Stimulated activated CD8-positive, alpha-beta memory T cell treated with anti-CD3 and anti-CD28 coated beads, Interleukin-7, amount 100 ng/mL, for 48 hours (primary cell): ENCODE measurements at places on chromosomes 5 and 9.

DNA sequence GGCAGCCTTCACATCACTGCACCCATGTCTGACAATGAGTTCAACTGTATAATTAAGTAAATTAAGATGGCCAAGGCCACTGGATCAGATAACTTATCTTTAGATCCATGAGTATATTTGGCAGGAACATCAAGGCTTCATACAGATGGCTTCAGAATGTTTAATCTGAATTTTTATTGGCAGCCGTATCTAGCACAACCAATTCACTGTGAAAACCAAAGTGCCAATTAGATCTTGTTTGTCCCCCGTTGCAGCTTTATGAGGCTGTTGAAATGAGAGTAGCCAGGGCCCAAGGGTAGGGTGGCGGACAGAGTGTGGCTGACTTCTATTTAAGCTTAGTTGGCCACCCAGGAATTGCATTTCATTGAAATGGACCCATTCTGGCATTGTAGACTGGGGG, 137.7 kb downstream of the SYK start:
- no peak for DNase-seq

GRCh38 chr5:145118611-145119010, 716.5 kb downstream of the PRELID2 start:
- no peak for DNase-seq

- DNase-seq, result no peak
Observed at GRCh38 chr5:138349852-138350562, 2.5 kb upstream of the KDM3B start.

DNA sequence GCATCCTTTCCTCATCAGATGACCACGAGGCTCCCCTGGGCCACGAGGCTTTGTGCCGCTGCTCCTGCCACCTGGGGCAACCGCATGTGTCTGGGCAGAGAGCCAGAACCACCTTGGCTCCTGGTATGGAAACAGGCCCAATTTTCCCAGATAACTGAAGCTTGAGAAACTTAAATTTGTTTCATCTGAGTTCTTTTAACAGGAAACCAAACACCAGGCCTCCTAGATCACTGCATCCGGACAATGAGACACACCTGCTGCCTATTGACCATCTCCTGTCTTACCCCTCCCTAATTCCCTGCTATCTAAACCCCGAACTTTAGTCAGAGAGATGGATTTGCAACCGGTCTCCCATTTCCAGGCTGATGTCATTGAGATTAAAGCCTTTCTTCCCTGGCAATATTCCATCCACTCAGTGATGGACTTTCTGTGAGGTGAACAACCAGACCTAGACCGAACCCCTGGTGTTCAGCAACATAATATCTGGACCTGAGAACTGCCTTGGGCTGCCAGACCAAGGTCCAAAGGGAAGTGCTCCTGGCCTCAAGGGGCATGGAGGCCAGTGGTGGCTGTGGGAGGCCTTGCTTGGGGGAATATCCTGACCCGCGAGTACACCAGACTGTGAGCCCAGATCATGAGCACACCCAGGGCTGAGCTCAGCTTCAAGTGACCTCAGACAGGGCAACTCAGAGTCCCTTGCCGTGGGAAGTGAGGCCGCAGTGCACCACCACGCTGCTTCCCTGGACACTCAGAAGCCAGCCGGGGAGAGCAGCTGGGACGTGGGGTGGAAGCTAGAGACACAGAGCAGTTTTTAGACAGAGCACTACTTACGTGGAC, 199.7 kb downstream of the HSPA4 start:
- no peak for DNase-seq

DNA sequence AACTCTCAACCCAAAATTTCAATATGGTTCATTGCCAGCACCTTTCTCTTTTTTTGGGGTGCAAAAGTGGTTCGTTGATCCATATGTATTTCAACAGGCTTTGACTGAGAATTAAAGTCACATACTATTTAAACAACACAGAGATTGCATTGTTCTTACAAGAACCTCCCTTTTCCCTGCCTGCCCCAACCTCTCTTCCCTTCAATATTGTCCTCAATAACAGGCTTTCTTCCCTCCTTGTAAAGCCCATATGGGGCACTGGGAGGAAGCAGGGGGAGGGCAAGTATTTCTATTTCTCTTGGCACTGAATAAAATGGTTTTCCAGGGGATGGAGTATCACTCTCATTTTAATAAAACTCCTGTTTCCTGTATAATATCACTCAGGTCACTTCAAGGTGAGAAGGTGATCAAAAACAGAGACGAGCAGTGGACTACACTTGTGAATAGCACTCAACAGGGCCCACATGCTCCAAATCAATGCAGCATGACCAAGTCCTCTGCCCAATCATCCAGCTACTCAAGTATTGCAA, 65.1 kb downstream of the EFNA5 start:
- DNase-seq, result no peak

DNA sequence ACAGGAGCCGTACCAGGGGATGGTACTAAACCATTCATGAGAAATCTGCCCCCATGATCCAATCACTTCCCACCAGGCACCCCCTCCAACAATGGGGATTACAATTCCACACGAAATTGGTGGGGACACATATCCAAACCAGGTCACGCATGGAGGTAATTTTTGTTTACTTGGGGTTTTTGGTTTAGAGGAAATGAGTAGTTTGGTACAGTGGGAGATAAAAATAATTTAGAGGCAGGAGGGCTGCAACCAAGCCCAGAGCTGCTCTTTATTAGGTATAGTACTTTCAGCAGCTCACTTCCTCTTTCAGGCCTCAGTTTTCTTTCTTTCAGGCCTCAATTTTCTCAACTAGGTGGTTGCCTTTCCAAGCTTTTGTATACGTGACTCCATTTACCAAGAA, 23.2 kb downstream of the PRUNE2 start:
- no peak for DNase-seq

DNA sequence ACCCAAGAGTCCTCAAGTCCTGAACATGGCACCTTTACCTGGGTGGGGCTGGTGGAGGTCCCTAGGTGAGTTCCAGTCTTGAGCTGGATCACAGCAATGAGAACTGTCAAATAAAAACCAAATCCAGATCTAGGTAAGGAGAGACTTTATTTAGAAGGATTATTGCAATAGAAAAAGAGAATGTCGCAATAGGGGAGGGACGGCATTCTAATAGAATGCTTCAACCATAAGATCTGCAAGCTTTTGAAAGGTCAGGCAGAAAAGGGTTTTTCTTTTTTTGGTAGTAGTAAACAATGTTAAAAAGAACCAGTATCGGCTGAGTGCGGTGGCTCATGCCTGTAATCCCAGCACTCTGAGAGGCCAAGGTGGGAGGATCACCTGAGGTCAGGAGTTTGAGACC, 5.2 kb upstream of the GCNT1 start:
- DNase-seq, result no peak
